ENCODE measurements at places on chromosomes 5 and 9.
A peak's percentile ranks its signal among the peaks of the same experiment; 100 is the strongest.

DNA sequence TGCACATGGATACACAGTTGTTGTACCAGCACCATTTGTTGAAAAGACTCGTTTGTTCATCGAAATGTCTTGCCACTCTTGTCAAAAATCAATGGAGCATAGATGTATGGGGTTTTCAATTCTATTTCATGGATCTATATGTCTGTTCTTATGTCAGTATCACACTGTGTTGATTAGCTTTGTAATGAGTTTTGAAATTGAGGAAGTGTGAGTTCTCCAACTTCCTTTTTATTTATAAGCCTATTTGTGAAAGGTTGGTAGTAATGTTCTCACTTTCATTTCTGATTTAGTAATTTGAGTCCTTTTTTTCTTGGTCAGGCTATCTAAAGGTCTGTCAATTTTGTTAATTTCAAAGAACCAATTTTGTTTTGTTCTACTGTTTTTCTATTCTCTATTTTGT lies 26.1 kb downstream of the ZNF510 start:
- no peak for DNase-seq

- DNase-seq: no peak
Measured at GRCh38 chr9:79555474-79556089, 16.2 kb upstream of the TLE4 start.

GRCh38 chr5:159975462-159976019 lies 33.4 kb upstream of the TTC1 start:
- no peak for DNase-seq

- no peak for DNase-seq
Measured at GRCh38 chr9:75432386-75432785, 344.1 kb downstream of the OSTF1 start.

DNA sequence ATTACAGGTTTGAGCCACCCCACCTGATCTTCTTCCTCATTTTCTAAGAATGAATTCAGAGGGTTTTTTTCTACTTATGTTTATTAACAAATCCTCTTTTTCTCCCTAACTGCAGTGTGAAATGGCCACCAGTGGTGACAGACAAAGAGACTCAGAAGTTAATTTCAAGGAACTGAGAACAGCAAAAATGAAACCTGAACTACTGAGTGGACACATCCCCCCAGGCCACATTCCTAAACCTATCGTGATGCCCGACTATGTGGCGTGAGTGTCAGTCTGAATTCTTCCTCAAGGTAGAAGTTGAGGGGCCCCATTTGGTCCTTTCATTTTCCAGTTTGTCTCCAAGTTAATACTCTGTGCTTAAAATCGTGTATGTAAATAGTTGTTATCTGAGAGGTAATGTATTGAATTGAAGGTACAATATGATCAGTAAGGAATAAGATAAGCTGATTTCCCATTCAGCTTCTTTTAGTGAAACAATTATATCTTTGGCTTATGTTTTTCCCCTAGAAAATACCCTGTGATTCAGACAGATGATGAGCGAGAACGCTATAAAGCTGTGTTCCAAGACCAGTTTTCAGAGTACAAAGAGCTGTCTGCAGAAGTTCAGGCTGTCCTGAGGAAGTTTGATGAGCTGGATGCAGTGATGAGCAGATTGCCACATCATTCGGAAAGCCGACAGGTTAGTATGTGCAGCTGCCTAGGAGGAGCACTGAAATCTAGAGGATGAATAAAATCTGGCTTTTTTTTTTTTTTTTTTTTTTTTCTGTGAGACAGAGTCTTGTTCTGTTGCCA lies 17.7 kb downstream of the MARVELD2 start:
- peak; percentile 18 for DNase-seq

DNA sequence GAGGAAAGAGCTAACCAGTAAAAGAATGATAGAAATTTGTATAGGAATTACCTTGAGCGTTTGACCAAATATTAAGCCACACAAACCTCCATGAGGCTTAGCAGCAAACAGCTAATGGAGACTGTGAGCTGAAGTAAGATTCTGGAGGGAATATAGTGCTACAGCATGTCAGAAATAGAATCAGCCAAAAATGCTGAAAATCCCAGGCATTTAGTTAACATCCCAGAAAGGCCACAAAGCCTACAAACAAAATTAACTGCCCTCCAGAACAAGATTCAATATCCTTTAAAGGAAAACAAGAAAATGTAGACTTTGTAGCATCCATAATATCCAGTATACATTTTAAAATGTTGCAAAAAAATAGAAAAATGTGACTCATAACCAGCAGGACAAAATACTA lies 257.8 kb upstream of the TUSC1 start:
- DNase-seq: no peak

DNA sequence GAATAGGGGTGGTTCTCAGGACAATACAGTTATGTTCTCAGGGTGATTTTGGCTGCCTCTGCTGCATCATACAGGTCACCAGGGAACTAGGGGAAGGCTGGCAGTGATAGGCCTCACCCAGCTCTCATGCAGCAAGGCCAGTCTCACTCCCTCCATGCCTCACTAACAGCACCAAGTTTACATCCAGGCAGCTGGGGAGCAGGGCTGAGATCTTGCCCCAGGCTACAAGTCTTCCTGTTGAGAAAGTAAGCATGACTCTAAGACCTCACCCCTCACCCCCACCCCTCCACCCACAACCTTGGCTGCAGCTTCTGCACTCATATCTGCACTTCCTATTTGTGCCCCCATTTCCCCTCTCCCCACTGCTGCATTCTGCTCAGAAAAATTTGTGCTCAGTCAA lies 481.2 kb downstream of the ACTL7B start:
- DNase-seq: no peak

DNA sequence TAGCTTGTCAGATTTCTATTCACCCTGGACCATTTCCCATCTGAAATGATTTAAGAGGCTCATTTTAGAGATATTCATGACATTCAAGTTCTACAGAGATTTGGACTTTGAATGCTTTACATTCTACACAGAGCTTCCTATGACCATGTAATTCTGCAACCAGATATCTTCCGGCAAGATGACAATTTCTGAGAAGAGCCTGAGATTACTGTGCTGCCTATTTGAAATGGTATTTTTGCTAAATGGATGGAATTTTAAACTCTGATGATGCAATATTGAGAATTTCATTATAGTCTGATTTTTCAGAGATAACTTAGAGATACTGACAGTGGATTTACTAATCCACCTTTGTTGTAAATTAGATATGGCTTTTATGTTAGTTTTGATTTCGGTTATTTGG lies 16.0 kb upstream of the ACOT12 start:
- no peak for DNase-seq

Measured in GM18507 (cell line).